ENCODE measurements at places on chromosomes 7 and 10.

DNA sequence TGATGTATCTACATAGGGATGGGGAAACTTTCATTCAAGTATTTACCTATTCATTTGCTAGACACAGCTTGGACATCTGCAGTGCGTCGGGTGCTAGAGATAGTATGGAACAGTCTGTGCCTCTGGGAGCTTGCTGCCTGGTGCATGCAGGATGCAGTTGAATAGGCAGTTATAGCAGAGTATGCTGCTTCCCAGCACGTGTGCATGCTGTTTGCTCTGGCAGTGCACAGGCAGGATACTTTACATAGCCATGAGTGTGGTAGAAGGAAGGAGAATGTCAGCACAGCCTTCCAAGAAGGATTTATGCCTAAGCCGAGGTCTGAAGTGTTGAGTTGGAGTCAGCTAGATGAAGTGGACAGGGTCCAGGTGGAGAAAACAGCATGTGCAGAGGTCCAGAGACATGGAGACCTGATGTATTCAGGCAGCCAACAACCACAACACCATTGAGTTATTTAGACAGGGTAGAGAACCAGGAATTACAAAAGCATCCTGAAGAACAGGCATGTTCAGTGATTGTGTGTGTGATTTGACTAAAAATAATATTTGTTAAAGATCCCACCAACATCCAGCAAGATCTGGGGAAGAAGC lies 8.1 kb downstream of the MAP3K8 start:
- no peak for DNase-seq

- DNase-seq = peak; percentile 4
Measured at GRCh38 chr7:75776295-75776971, 4.4 kb upstream of the CCL26 start.

GRCh38 chr10:13634207-13634606 lies 47.4 kb downstream of the PRPF18 start:
- no peak for DNase-seq

GRCh38 chr7:1368184-1368681 lies 91.0 kb downstream of the MICALL2 start:
- DNase-seq = no peak

DNA sequence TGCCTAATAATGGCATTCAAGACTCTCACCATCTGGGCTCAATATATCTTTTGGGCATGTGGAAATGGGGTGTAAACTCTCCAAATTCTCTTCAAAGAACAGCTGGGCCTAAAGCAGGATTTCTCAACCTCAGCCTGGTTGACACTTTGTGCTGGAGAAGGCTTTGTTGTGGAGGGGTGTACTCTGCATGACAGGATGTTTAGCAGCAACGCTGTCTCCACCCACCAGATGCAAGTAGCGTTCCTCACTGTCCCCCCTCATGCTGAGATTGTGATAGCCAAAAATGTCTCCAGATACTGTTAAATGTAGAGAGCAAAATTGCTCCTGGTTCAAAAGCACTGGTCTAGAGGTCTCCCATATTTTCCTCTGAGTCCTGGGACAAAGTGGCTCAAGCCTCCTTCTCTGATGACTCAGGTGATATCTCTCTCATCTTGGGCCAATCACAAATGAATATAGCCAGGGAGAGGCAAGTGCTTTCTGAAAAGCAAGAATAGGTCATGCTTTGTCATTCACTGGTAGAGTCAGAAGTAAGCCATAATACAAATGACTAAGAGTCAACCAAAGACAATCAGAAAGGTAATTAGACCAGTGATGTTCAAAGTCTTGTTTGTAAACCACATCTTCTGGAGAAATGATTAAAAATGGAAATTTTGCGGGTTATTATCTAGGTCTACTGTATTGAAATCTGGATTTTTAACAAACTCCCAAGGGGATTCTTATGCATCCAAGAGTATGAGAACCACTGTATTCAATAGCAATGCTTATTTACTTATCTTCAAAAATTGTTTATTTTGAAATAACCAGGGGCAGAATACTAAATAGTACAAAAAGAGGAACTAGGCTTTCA lies 330.8 kb downstream of the PTEN start:
- DNase-seq = no peak

DNA sequence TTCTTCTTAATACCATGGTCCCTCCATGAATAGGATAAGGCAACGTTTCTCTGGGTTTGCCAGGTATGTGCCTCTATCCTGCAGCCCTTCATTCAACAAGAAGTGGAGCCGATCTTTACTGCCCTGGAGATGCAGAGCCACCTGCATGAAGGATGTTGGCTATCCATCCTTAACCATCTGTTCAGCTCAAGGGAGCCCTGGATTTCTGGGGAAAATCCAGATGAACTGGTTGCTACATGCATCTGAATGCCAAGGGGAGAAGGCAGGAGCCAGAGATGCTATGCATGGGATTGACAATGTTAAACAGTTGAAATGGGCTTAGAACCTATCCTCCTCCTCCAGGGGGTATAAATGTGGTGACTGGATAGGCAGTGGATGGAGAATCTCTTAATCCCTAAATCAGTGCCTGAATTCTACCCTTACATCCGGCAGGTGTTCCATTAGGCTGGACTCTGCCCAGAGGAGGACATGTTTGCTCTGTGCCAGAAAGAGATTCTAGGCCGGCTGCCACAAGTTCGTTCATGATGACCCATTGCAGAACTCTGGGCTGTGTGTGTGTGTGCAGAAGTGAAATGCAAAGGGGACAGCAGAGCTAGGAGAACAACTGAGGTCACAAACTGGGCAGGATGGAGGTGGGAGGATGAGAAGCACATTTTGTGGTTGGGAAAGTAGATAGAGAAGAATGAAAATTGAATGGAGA lies 15.6 kb downstream of the CPED1 start:
- no peak for DNase-seq

DNA sequence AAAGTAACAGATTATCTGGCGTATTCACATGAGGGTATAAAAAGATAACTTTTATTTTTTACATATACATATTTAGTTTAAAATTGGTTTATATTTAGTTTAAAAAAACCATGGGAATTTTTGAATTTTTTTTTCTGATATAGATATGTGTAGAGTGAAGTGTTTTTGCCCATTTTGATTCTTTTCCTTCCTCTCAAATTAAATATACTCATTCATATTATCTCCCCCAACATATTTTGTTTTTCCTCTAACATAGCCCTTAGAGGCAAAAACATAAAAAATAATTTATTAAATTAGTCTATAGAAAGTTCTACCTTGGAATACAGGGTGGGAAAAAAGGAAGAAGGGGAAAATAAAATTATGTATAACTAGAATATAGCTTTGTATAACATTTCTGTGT lies 137.7 kb downstream of the CPED1 start:
- no peak for DNase-seq

- DNase-seq = no peak
Measured at GRCh38 chr7:5428478-5429252, 5.0 kb upstream of the TNRC18 start.

DNA sequence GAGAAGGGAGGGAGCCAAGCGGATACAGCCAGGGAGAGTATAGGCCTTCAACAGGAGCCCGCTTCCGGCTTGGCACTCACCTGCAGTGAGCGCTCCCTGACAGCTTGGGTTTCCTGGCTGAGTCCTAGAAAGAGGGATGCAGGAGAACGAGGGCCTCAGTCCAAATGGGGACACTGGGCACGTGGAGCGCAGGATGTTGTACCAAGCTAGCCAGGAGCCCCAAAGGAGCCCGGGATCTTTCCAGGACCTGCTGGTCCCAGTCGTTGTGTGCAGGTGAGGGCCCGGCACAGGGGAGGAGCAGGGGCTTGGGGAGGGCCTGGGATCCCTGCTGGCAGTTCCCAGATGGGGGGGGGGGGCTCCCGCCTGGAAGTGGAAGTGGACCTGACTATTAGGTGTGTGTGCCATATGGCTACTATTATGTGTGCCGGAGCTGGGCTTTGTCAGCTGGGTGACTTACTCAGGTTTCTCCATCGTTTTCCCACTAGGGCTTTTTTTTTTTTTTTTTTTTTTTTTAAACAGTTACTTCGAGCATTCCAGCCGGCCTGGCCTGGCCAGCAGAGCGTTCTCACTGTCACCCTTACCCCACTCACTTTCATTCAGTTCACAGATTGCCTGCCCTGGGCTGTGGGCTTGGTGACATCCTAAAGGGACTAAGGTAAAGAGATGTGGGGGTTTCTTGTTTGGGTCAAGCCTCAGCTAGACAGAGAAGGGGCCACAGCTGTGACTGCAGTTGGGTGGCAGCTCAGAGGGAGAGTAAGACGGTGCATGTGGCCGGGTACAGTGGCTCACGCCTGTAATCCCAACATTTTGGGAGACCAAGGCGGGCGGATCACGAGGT lies 3.8 kb downstream of the AGAP3 start:
- no peak for DNase-seq

DNA sequence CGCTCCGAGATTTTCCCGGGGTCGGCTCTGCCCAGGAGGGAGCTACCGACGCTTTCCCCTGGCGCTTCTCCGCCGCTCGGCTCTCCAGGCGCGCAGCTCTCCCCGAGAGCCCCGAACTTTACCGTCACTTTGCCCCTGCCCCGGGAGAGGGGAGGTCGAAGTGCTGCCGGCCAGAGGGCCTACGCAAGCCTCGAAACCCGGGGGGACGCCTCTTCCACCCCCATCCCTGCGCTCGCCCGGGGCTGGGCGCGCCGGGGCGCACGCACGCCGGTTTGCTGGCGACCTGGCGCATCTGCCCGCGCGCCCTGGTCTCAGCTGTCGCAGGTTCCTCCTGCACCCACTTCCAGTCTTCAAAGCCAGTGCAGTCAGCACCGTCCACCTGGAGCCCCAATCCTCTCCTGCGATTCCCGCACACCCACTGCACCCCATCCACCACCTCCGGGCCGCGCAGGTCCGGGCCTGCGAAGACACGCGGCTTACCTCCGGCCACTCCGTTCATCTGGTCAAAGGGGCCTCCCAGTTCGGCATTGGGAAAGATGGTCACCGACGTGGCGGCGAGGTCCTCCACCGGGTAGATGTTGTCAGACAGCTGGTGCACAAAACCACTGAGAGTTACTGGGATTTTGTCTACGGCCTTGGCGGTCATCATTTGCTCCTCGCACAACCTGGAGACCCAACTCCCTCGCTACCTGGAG lies 638 bp downstream of the EGR2 start:
- no peak for DNase-seq

DNA sequence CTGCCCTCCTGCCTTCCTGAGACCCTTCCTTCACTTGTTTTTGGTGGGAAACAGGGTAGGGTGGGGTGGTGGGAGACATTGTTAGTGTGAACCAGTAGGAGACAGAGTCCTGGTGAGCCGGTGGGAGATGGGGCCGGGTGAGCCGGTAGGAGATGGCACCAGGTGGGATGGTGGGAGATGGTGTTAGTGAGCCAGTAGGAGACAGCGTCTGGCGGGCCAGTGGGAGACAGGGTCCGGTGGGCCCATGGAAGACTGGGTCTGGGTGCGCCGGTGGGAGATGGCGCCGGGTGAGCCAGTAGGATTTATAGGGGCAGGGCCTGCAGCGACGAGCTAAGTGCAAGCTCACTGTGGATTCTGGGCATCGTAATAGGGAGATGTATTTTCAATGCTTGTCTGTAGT lies 116.8 kb downstream of the TRRAP start:
- no peak for DNase-seq

GRCh38 chr10:17201794-17202116 lies 283 bp upstream of the TRDMT1 start:
- DNase-seq = no peak

DNA sequence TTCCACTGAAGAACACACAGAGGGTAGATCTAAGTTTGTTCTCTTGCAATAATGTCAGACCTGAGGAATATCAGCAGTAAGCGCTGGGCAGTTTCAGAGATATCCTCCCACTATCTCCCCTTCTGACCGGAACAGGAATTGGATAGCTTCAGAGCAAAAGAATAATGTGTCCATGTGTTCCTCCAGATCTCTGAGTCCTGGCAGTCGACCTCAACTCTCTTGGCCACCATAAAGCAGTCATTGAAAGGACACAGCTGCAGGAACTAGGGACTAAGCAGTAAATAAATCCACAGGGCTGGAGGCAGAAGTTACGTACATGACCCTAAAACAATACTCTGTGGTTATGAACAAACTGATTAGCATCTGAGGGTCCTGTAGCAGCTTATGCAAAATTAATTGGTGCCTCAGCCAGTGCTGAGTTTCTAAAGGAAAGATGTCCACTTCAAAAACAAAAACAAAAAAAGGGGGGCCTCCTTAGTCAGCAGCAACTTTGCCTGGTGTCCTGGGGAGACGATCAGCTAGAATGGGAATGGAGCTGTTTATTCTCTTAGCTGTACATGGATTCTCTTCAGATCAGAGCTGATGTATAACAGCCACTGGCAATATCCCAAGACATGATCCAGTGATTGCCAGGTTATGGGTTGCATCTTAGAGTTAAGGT lies 6.4 kb upstream of the PRTFDC1 start:
- DNase-seq = no peak

- DNase-seq = no peak
Measured at GRCh38 chr7:139640681-139641080, 117.2 kb downstream of the CLEC2L start.

DNA sequence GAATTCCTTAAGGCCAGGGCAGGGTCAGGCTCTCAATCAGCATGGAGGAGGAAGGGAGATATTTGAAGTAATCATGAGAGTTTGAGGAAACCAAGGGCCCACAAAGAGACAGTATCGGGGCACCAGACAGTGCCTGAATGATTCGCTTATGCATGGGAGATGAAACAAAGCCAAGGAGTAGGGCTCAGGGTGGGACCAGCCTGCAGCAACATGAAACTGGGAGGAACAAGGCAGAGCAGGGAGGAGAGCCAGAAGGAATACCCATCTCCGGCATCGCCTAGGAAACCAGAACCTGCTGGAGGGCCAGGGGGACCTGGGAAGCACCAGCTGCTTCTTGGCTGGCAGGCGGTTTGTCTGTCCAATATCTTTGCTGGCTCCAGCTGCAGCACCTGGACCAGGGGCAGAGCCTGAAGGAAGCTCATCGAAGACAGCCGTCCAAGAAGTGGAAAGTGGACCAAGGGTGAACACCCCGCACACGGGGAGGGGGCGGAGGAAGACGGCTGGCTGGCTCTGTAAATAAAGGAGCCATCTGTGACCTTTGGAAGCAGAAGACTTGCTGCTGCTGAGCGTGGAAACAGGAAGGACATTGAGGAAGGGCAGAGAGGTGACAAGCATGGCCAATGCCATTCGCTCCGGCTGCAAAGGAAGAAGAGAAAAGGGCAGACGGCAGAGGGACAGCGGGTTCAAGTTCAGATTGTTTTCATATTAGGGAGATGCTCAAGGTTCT lies 34.4 kb upstream of the ECHDC3 start:
- no peak for DNase-seq

DNA sequence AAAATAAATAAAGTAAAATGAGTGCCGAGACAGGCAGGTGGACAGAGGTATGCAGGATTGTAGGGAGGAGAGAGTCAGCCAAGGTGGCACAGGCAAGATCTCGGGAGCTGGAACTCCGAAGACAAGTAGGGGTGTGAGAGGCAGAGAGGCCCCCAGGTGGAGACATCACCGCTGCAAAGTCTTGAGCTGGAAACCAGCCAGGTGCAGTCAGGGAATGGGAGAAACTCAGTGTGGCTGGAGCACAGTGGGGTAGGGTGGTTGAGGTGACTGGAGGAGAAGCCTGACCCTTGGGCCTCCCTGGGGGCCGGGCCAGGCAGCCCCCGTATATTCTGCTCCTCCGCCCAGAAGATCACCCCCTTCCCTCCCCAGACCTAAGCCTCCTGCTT lies 4.2 kb downstream of the EPHB4 start:
- no peak for DNase-seq

All from stimulated activated CD8-positive, alpha-beta memory T cell treated with anti-CD3 and anti-CD28 coated beads, Interleukin-7, amount 100 ng/mL, for 1 hour (primary cell).